ENCODE measurements at places on chromosomes 7 and 10.

DNA sequence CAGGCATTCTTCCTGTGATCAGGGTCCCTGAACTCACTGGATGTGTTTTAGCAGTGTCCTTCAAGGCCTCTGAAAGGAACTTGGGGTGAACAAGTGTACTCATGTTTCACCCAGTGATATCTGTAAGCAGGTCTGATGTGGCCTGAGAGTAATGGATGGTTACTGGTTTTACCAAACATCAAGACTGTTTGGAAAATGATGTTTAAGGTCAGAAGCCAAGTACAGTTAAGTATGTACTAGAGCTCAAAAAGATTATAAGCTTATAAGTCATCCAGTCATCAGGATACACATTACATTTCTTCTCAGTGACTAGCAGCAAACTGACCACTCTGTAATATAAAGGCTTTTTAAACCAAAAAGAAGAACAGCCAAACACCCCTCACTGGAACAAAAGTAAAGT, 79.8 kb upstream of the PTN start:
- no peak for DNase-seq

- DNase-seq = no peak
These were observed 5.2 kb upstream of the NUPR2 start for GRCh38 chr7:56121440-56121839.

- no peak for DNase-seq
These were observed 14.1 kb downstream of the CRYGN start for GRCh38 chr7:151425670-151426440.

GRCh38 chr7:111801277-111801676, 239.0 kb upstream of the IMMP2L start:
- no peak for DNase-seq

DNA sequence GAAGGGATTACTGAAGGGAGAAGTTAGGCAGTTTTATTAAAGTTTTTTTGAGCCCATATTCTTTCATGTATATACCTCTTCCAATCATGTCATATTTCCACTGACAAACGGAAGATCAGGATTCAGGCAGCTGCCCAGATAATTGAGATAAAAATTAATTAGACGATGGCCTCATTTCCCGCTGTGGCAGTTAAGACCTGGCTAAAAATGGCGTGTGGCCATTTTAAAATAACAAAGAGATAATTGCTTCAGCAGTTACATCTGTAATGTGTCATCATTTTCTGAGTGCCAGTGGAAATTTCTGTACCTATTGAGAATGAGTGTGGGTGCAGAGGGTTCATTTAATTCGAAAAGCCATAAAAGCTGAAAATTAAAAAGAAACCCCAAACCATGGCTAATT, 215.1 kb downstream of the STK31 start:
- DNase-seq = no peak

DNA sequence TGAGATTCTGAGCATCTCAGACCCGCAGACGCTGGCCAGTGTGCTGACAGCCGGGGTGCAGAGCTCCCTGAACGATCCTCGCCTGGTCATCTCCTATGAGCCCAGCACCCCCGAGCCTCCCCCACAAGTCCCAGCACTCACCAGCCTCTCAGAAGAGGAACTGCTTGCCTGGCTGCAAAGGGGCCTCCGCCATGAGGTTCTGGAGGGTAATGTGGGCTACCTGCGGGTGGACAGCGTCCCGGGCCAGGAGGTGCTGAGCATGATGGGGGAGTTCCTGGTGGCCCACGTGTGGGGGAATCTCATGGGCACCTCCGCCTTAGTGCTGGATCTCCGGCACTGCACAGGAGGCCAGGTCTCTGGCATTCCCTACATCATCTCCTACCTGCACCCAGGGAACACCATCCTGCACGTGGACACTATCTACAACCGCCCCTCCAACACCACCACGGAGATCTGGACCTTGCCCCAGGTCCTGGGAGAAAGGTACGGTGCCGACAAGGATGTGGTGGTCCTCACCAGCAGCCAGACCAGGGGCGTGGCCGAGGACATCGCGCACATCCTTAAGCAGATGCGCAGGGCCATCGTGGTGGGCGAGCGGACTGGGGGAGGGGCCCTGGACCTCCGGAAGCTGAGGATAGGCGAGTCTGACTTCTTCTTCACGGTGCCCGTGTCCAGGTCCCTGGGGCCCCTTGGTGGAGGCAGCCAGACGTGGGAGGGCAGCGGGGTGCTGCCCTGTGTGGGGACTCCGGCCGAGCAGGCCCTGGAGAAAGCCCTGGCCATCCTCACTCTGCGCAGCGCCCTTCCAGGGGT, 703 bp downstream of the RBP3 start:
- no peak for DNase-seq

DNA sequence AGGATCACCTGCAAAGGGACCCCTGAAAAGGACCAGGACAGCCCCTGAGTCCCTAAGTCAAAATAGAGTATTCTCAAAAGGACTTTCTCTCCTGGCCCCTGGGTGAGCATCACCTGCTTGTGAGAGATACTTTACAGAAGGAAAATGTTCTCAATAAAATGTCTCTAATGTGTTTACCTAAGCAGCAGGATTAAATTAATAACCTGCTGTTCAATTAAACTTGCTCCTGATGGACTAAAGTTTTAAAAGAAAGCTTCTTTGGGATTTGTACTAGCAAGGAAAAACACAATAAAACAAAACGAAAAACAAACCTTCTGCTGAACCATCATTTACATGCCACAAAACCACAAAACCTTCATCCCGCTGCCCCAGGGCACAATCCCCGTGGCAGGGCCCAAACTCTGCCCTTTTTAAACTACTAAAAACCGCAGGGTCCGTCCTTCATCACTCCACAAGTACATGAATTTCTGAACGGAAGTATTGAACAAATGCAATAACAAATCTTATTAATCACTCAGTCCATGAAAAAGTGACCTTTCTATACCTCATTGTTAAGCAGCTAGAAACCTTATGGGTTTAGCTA, 197.7 kb downstream of the TCERG1L start:
- no peak for DNase-seq

DNA sequence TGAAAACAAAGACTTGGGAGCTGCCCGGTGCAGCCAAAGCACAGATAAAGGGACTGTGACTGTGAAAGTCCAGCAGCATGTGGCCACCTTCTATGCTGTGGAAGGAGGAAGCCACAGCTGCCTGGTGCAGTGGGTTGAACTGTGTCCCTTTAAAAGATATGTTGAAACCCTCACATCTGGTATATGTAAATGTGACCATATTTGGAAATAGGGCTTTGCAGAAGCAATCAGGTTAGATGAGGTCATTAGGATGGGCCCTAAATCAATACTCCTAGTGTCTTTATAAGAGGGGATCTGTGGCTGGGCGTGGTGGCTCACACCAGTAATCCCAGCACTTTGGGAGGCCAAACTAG, 136.9 kb downstream of the GLI3 start:
- no peak for DNase-seq

DNA sequence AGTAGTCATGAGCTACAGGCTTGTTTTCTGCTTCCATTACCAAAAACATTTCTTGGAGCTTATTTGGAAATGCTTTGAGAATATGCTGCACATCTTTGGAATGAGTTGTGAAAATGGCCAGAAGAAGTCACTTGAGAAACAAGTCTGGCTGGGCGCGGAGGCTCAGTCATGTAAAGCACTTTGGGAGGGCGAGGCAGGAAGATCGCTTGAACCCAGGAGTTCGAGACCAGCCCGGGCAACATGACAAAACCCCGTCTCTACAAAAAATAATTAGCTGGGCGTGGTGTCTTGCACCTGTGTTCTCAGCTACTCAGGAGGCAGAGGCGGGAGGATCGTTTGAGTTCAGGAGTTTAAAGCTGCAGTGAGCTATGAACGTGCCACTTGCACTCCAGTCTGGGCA, 882 bp upstream of the CHCHD1 start:
- no peak for DNase-seq

DNA sequence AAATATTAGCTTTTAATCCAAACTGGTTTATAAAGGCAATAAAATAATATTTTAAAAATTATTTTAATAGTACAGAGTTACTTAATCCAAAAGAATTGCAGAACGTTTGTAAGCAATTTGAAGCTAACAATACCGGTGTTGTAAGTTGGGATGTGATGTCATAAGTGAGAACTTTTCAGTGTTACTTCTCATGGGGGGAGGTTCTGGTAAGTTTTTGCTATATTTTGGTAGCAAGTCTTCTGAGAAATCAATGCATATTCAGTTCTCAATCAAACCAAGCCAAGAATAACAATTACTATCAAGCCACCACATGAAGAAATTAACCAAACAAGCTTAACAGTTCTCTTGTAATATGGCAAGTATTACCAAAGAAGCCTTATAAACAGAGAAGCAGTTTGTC, 147.1 kb upstream of the ASAH2 start:
- no peak for DNase-seq

- DNase-seq = no peak
These were observed 33.5 kb downstream of the KCNMA1 start for GRCh38 chr10:77604063-77604462.

GRCh38 chr7:36175886-36176285, 22.8 kb downstream of the EEPD1 start:
- DNase-seq = no peak

DNA sequence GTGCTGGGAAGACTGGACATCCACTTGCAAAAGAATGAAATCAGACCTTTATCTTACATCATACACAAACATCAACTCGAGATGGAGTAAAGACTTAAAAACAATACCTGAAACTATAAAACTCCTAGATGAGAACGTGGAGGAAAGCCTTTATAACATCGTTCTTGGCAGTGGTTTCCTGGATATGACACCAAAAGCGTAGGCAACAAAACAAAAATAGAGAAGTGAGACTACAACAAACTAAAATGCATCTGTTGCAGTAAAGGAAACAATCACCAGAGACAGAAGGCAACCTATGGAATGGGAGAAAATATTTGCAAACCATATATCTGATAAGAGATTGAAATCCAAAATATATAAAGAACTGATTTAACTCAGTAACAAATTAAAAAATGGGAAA, 33.3 kb downstream of the CC2D2B start:
- DNase-seq = no peak

DNA sequence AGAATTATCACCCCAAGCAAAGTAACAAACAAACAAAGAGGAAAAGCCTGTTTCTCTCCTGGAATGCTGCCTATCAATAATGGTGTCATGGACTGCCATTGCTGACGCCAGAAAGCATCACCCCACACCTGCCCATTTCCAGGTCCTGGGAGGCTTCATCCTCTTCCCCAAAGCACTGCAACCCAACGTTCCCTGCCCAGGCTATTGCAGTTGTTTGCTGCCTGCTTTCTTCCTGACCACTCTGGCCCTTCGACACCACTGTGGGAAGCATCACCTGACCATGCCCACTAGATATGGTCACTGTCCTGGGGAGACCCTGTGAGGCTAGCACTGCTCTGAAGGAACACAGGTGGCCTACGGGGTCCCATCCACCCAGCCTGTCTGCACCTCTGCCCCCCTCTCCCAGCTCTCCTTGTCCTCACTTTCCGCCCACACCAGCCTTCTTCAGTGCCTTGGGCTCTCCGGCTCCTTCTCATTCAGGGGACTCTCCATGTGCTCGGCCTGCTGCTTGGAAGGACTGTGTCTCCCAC, 439.6 kb downstream of the GLRX3 start:
- no peak for DNase-seq
